HepG2 (cell line): ENCODE measurements at places on chromosomes 11 and 22. TPM values are rescaled to one million over a fixed set of nuclear protein-coding genes. Genes with fewer than 3 reads are reported as not detected.
A peak's percentile ranks its signal among the peaks of the same experiment; 100 is the strongest.

The DEUP1 gene
- not detected in 2 replicates for total RNA-seq

The FAM181B gene
- total RNA-seq, result not detected in 2 replicates

DNA sequence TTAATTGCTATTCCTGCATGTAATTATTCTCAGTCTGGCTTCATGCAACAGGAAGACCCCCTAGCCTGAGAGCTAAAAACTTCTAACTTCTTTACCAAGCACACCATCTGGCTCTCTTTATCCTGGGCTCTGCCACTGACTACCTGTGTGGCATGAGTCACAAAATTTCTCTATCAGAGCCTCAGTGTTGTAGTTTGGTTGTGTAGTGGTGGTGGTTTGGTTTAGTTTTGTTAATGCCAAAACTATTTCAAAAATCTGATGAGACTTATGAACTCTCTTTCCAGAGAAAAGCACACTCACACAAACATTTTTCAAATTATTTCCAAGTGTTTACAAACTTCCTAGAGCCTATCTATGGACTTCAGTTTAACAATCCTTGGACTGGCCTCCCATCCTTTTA lies 7.5 kb upstream of the IL17RA start:
- H3K36me3 ChIP-seq, result no peaks in the 10 kb centered on the region
- no peak overlapping the region for H3K4me3 ChIP-seq
- DNase-seq, result no peak

The OR51E2 gene
- total RNA-seq, result not detected in 2 replicates

DNA sequence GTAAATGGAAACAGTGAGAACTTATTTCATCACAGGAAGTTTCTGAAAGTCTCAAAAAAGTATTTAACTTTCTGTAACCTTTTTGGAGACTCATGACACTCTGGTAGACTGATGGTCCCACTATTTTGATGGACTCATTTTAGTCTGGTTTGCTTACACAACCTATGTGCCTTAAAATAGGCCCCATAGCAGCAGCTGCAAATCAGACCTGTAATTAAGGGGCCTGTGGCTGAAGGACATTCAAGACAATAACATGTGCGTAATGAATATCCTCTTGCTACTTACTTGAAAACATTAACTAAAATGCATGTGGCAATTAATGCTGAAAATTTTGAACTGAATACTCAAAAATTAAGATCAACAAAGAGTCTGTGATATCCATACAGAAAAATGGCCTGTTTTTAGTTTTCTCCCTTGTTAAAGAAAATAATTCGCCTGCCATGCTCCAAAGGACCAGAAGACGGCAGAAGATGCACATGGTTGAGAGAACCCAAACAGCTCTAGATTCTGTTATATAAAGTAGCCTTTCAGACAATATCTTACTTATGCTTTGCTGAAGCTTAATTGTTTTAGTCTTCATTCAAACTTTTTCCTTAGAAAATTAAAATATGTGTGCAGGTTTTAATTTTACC lies 568.5 kb downstream of the KCNA4 start:
- no peaks in the 10 kb centered on the region for H3K27me3 ChIP-seq
- H3K27ac ChIP-seq, result no peak overlapping the region
- no peak for DNase-seq
- H3K4me1 ChIP-seq, result no peaks in the 10 kb centered on the region
- no peaks in the 10 kb centered on the region for H3K36me3 ChIP-seq

GRCh38 chr11:34075178-34075820 lies 23.8 kb downstream of the CAPRIN1 start:
- no peak for DNase-seq
- H3K4me3 ChIP-seq, result no peak overlapping the region
- no peak overlapping the region for H3K27ac ChIP-seq

- peaks cover 16% of the 10 kb centered on the region for H3K4me1 ChIP-seq
- DNase-seq, result no peak
- H3K4me3 ChIP-seq, result no peak overlapping the region
- H3K36me3 ChIP-seq, result peaks cover 10% of the 10 kb centered on the region
Measured at GRCh38 chr22:44729391-44730021, 22.9 kb upstream of the ARHGAP8 start.

The DDI1 gene
- total RNA-seq, result not detected in 2 replicates

DNA sequence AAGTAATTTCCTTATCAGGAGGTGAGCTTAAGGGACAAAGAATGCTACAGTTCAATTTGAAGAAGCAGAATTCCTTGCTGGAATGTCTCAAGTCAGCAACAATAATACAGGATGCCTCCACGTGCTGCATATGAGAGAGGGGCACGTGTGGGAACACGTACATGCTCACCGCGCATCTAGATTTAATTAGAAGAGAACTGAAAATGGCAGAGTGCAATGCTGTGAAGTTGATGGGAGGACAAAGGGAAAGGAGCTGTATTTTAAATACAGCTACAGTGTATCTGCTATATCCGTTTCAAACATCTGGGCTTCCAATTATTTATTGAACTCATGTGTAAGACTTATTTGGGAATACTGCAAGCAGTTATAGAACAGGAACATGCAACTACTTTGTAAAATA lies 328.7 kb downstream of the SOX6 start:
- H3K4me3 ChIP-seq, result no peak overlapping the region
- no peaks in the 10 kb centered on the region for H3K36me3 ChIP-seq
- no peak overlapping the region for H3K27ac ChIP-seq
- no peak for DNase-seq

The TMEM191C gene
- 1.2 and 2.9 TPM in 2 replicates for total RNA-seq

DNA sequence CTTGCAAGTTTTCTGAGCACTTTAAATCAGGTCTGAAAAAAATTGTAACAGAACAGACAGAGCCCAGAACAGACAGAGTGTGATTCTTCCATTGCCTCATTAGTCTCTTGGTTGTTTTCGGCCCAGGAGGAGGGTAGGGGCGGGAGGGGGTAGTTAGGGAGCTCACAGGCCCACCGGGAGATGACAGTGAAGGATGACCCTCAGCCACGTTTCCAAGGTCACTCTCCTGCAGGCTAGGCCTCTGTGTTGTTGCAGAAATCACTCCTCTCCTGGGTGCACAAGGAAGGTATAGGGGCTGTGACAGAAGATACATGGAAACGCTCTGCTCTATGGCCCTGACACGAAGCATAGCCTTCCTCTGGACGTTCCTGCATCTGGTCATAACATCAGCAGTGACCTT lies 69.3 kb downstream of the ABTB2 start:
- no peaks in the 10 kb centered on the region for H3K27me3 ChIP-seq
- peaks cover 1% of the 10 kb centered on the region; the same call in 1 of the 2 replicates for H3K36me3 ChIP-seq
- H3K4me1 ChIP-seq, result peaks cover 17% of the 10 kb centered on the region

- no peak for DNase-seq
- H3K4me1 ChIP-seq, result no peaks in the 10 kb centered on the region
- no peaks in the 10 kb centered on the region for H3K27me3 ChIP-seq
- no peak overlapping the region for H3K27ac ChIP-seq
- peaks cover 63% of the 10 kb centered on the region; the same call in 2 of the 3 replicates for H3K36me3 ChIP-seq
Measured at GRCh38 chr11:134181707-134182106, 42.1 kb downstream of the NCAPD3 start.

- H3K27ac ChIP-seq, result no peak overlapping the region
- H3K4me3 ChIP-seq, result no peak overlapping the region
- no peaks in the 10 kb centered on the region for H3K36me3 ChIP-seq
- H3K4me1 ChIP-seq, result no peaks in the 10 kb centered on the region
- no peak for DNase-seq
- H3K27me3 ChIP-seq, result peaks cover 2% of the 10 kb centered on the region
Measured at GRCh38 chr11:115921540-115921939, 417.3 kb upstream of the CADM1 start.

DNA sequence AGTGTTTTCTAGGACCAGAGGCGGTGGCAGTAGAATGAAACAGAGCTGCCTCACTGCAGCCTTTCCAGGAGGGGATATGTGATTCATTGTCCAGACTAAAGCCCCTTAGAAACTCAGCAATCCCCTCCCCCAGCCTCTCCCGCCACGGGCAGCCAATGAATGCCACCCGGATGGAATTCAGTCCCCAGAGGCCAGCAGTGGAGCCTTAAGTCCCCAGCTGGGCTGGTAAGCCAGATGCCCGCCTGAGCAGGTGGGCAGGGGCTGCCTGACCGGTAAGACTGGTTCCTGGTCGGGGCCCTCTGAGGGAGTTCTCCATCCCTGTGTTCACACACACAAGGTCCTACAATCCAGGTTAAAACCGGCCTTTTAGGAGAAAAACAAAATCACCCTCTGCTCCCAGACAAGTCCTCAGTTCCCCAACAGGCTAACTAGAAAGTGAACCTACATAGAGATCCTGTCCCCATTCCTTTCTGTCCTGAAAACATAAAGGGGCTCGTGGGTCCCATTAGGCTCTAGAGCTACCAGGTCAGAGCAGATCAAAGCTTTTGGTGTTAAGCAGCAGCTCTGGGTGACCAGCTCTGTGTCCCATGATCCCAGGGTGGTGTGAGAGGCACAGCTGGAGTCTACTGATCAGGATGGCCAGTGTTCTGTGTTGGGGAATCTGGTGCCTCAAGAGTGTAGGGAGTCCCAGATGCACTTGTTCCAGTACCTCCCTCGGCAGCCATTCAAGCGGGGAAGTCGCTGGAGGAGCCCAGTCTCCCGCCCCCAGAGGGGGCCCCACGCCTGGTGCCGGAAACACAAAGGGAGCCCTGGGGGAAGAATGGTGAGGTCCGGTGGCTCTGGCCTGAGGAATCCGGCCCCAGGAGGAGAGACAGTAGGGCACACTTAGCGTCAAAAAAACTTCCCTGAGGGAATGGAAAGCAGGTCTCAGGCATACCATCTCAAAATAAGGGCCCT lies 2.6 kb downstream of the PATZ1 start:
- H3K4me1 ChIP-seq, result peaks cover 78% of the 10 kb centered on the region
- H3K36me3 ChIP-seq, result peaks cover 7% of the 10 kb centered on the region
- DNase-seq, result no peak
- H3K27ac ChIP-seq, result peak overlapping the region; percentile 75
- H3K4me3 ChIP-seq, result peak overlapping the region; percentile 64
- H3K27me3 ChIP-seq, result no peaks in the 10 kb centered on the region

GRCh38 chr11:102810950-102811660 lies 13.1 kb upstream of the MMP1 start:
- H3K4me3 ChIP-seq, result no peak overlapping the region
- H3K27me3 ChIP-seq, result no peaks in the 10 kb centered on the region; the same call in 1 of the 2 replicates
- H3K27ac ChIP-seq, result no peak overlapping the region
- no peaks in the 10 kb centered on the region for H3K4me1 ChIP-seq
- peak; percentile 12 for DNase-seq

- H3K36me3 ChIP-seq, result no peaks in the 10 kb centered on the region
- H3K4me1 ChIP-seq, result peaks cover 25% of the 10 kb centered on the region
- H3K27ac ChIP-seq, result no peak overlapping the region
- no peak overlapping the region for H3K4me3 ChIP-seq
- DNase-seq, result no peak
Measured at GRCh38 chr11:43992183-43992582, 49.7 kb downstream of the C11orf96 start.

- no peak overlapping the region for H3K4me3 ChIP-seq
- H3K36me3 ChIP-seq, result peaks cover 5% of the 10 kb centered on the region; the same call in 1 of the 3 replicates
- no peak overlapping the region for H3K27ac ChIP-seq
- DNase-seq, result no peak
Measured at GRCh38 chr11:117212697-117213355, 13.7 kb downstream of the TAGLN start.

GRCh38 chr11:122101625-122102291 lies 14.3 kb downstream of the BLID start:
- DNase-seq, result peak; percentile 20
- H3K27ac ChIP-seq, result no peak overlapping the region
- no peak overlapping the region for H3K4me3 ChIP-seq
- H3K36me3 ChIP-seq, result no peaks in the 10 kb centered on the region
- no peaks in the 10 kb centered on the region for H3K27me3 ChIP-seq

DNA sequence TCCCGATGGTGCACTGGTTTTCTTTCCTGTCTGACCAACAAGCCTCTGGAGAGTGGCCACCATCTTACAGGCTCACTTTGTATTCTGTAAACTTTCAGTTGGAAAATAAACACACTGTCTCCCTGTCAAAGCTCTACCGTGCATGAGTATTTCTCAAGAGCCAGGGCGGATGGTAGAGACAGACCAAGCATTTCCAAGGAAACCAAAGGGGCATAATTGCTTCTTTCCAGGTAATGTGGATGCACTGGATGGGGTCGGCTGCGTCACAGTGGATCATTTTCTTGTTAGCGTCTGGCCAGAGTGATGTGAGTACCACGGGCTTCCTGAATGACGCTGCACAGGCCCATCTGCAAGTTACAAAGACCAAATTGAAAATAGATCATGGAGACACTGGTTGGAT lies 5.1 kb upstream of the SEZ6L start:
- H3K4me1 ChIP-seq, result no peaks in the 10 kb centered on the region
- no peak overlapping the region for H3K27ac ChIP-seq
- DNase-seq, result no peak
- H3K4me3 ChIP-seq, result no peak overlapping the region

The TRIM49 gene
- not detected in 2 replicates for total RNA-seq

- no peak overlapping the region for H3K4me3 ChIP-seq
- H3K4me1 ChIP-seq, result peaks cover 20% of the 10 kb centered on the region
- no peak for DNase-seq
Measured at GRCh38 chr11:74691755-74692154, 39.5 kb downstream of the CHRDL2 start.

DNA sequence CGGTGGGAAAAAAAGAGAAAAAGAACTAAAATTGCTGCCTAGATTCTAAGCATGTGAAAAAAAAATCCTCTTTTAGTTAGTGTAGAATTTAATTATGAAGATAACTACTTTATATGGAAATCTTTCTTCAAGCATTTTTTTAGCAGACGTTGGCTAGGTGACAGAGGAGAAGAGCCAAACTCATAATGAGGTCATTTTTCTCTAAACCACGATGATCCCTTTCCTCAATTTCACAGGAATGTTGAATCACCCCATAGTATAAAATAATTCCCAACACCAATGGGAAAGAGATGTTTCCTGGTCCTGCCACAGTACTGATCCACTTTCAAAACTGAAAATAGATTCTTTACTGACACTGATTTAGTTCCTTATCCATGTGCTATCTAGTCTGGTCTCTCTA lies 319.8 kb downstream of the DLG2 start:
- H3K4me3 ChIP-seq, result no peak overlapping the region
- DNase-seq, result no peak
- no peaks in the 10 kb centered on the region for H3K36me3 ChIP-seq
- H3K4me1 ChIP-seq, result no peaks in the 10 kb centered on the region
- H3K27ac ChIP-seq, result no peak overlapping the region

The MS4A6E gene
- total RNA-seq, result not detected in 2 replicates

The VWCE gene
- total RNA-seq, result 10.4 and 27.6 TPM in 2 replicates

DNA sequence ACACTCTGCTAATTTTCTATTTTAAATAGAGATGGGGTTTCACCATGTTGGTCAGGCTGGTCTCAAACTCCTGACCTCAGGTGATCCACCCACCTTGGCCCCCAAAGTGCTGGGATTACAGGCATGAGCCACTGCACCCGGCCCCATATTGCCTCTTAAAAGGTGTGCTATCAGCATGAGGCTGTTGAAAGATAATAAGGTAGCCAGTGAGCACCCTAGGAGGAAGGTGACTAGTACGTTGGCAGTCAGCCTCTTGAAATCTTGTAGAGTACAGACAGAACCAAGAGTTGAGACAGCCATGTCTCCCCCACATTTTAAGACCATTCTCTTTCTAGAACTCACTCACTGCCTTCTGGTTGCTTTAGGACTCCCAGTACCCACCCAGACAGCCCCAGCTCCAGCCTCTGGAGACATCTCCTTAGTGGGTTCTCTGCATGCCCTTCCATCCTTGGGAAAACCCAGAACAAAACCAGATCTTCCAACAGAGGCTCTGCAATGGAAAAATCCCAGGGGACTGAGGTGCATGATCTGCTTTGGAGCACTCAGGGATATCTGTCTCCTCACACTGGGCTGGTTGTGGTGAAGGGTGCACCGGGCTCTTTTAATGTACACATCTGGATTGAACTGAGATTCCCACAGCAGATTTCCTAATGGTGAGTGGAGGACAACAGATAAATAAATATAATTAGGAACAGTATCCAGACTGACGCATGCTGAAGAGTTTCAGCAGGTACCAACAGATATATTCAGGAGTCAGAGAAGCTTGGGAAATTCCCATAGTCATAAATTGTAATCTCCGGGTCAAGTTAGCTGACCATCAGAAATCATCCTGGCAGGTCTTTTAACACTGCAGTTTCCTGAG lies 49.4 kb downstream of the LRRC74B start:
- no peak overlapping the region for H3K4me3 ChIP-seq
- H3K27ac ChIP-seq, result no peak overlapping the region
- no peak for DNase-seq
- H3K4me1 ChIP-seq, result no peaks in the 10 kb centered on the region
